ENCODE measurements at places on chromosomes 11 and 22.

DNA sequence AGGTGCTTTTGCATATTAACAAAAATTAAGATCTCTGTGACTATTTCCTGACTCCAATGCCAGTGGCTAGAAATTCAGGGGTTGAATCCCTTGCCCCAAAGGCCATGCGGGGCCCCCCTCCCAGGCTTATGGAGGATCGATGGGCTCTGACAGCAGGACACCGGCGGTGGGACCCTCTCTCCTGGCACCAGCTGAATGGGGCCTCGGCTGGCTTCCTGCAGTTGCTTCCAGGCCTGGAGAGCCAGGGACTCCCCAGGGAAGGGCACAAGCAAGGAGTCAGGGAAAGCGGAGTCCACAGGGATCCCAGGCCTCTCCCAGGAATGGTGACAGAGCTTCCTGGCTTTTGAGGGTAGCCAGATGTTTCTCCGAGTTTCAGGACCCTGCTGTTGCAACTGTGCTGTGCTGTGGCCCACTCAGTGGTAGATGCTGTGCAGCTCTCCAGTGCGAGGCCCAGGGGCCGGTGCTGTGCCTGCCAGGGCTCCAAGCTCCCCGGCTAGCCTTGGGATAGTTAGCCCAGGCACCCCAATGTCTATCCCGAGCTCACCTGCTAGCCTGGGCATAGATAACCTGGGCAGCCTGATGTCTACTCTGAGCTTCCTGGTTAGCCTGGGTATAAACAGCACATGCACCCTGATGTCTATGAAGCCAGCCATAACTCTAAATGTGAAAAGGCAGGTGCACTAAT, 372.6 kb downstream of the SHANK2 start:
- no peak for DNase-seq

GRCh38 chr22:45632791-45633515, 38.7 kb upstream of the ATXN10 start:
- DNase-seq: no peak

DNA sequence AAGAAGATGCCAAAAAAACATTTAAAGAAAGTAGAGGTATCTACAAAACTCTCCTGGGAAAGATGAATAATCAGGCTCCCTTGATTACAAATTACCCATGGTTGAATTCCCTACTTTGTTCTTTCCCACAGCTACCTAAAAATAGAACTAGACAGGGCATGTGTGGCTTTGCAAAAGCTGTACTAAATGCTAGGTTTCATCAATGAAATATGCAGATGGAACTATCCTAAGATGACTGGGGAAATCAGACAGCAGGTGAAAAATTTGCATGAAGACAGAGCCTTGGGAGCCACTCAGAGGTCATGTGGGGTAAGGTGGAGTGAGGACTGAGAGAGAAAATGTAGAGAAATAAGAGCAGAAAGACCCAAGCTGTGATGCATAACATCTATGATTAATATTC, 14.7 kb downstream of the LAYN start:
- no peak for DNase-seq

DNA sequence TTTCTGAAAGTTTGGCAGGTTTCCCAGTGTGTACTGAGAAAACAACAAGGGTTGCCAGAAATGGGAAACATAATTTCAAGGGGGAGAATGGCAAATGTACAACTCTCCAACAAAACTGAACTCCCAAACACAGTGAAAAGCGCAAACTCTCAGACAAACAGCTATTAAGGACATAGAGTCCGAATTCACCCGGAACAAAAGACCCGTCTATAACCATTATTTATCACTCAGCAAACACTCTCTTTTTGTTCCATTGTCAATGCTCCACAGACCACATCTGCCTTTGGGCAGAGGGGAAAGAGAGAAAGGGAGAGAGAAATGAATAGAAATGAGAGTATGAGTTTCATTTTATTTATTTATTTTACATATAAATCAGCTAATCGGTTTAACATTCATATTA, 21.7 kb downstream of the KIRREL3 start:
- DNase-seq: no peak

- DNase-seq: no peak
Measured at GRCh38 chr22:27029584-27030130, 372.3 kb downstream of the MIAT start.

DNA sequence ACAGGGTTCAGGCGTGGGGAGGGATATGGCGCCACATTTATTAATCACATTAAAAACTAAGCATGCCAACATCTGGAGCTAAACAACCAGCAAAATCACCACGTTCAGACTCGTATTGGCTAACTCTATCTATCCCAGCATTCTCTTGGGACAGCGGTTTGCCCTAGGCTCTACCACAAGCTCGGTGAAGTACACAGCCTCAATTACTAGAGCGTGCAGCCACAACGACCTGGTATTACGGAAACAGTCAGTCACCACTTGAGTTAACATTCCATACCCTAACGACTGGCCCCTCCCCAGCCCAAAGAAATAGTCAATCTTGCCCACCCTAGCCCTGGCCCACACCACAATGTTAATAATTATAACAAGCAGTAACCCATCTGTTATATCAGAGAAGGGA, 32.1 kb downstream of the APOL5 start:
- DNase-seq: no peak

DNA sequence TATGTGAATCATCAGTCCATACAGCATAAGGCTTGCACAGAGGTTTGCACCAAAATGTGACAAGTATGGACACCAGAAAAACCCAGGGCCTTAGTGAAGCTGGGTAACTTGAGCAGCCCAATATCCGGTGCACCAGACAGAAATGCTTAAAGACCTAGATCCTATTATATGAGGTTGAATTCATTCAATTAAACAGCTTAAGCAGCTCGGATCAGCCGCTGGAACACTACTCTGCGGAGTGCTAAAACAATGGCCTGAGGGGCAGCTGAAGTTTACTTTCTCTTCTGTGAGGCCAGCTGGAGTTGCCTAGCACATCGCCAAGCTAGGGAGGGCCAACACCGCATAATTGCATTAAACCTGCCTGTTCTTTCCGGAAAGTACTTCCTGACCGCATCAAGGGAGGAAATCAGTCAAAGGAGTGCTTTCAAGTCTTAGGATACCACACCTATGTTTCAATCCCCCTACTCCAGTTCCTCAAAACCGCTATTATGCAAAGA, 17.0 kb upstream of the FAM181B start:
- no peak for DNase-seq

GRCh38 chr11:3184732-3185347, 19.7 kb upstream of the OSBPL5 start:
- DNase-seq: no peak

DNA sequence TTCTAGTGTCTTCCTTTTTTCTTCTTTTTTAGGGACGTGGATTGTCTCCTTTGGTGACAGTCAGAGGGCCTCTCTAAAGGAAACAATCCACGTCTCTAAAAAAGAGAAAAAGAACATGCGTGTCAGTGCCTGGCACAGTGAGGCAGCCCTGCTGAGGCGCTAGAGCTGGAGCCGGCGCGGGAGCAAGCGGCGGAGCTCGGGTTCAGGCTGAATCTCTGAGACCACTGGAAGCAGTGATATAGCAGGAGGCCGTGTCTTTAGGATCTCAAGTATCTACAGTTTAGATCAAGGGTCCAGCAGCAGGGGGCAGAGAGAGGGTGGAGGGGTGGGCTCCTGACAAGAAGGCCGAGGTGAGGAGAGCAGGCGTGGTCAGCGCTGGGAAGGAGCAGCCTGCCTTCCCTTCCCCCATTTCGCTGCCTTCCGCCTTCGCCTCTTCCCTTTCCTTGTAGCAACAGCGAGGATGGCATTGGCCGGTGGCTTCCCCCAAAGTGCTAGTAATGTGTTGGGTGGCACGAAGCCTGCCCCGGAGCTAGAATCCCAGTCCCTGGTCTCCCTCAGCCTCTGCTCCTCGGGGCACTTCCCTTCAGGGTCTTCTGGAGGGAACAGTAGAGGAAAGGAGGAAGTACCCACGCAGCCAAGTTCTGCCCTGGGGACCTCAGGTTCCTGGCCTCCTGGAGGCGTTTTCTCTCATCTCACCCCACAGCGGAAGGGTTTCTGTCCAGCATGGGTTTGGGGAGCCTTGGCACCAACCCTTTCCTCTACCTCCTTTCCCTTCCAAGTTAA, 28.2 kb upstream of the RAB1B start:
- no peak for DNase-seq

DNA sequence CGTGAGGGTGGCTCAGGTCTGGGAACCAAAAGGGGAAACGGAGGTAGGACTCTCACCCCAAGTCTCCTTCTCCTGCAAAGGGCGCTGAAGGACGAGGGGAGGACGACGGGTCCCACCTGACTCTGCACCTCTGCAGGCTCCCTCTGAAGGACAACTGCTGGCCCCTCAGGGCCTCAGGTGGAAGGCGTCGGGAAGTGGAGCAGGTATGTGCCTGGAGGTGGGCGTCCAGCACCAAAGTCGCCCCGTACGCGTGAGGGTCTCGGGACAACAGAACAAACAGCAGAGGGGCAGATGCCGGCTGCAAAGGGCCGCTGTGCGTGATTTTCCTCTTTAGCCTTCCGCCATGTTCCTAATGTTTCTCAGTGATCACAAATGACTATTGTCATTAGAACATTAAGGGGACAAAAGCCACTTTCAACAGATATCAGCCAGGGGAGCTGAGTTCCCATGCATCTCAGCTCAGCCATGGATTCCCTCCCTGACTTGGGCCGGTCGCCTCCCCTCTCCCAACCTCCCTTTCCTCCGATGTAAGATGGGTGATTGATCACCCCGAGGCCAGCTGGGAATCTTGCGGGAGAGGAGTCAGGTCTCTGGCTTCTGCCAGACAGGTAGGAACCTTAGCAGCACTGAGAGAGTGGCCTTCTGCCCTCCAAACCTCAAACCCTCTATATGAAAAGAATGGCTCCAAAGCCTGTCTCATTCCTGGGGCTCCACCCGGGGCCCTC, 836 bp downstream of the SLC16A8 start:
- DNase-seq: no peak

- no peak for DNase-seq
Measured at GRCh38 chr11:45185228-45185729, 38.8 kb downstream of the PRDM11 start.

GRCh38 chr11:131665344-131665968, 295.0 kb downstream of the NTM start:
- DNase-seq: no peak

- DNase-seq: no peak
Measured at GRCh38 chr11:35554491-35555437, 29.3 kb upstream of the PAMR1 start.

DNA sequence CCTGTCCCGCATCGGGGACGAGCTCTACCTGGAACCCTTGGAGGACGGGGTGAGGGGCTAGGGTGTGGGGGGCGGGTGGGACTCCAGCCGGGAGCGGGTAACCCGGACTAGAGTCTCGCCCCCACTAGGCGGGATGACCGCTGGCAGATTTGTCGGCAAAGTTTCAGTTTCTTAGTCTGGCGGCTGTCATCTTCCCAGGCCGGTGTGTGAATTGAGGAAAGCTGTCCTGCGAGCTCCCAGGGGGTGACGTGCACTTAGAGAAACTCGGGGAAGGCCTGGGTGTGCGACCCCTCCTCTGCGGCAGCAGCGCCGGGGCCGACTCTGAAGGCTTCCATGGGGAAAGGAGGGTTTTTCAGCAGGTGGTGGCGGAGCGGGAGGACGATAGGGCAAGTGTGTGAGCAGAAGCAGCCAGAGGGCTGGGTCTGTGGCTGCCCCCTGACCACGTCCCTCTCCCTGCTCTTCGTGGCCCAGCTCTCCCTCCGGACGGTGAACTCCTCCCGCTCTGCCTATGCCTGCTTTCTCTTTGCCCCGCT, 463 bp downstream of the RAD9A start:
- no peak for DNase-seq

DNA sequence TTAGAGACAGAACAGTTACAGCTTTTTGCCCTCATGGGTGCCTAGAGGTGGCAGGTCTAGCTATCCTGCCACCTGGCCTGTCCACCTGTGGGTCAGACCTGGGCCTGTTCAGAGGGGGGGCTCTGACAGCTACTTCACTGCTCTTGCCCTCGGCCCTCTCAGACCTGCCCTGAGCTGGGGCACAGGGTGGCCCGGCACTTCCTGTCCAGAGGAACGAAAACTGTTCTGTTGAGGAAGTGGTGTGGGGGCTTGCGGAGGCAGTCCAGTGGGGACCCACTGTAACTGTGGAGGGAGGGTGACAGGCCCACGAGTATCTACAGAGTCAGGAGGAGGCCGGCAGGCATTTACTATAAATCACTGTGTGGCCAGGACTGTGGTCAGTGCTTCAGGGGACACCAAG, 16.2 kb downstream of the TESMIN start:
- DNase-seq: no peak

GRCh38 chr22:19772422-19772672, 11.8 kb downstream of the TBX1 start:
- no peak for DNase-seq

- DNase-seq: no peak
Measured at GRCh38 chr11:32430568-32431381, 4.6 kb downstream of the WT1 start.

- no peak for DNase-seq
Measured at GRCh38 chr11:126311401-126312291, 7.8 kb downstream of the DCPS start.

GRCh38 chr11:103806130-103806895, 230.1 kb upstream of the DDI1 start:
- no peak for DNase-seq

DNA sequence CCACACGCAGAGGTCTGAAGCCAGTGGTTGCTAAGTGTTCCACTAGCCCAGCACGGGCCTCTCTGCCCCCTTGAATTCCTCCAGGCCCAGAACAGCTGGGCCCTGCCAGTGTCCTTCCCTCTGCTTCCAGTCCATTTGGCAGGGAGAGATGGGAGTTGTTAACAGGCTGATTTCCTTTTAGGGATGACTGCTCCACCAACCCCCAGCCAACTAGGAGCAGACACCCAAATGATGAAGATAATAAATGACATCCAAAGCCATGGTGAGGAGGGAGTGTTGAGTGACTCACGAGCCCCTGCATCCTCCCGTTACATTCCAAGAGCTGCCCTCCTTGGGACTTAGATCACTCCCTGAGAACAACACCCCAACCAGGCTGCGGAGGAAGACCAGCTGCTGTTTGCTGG, 20.6 kb downstream of the PARVA start:
- no peak for DNase-seq

Data from activated T-helper 1 cell treated with Interleukin-2 at 50 U/mL for 16 hours (primary cell).